Hematopoietic multipotent progenitor cell treated with erythropoietin and hydrocortisone succinate and interleukin-3 and kit ligand, for 6 days (in vitro differentiated cells): ENCODE measurements at places on chromosomes 6 and 20.
A peak's percentile ranks its signal among the peaks of the same experiment; 100 is the strongest.

- no peak for DNase-seq
These were observed 115.5 kb downstream of the CDK19 start for GRCh38 chr6:110699780-110700179.

DNA sequence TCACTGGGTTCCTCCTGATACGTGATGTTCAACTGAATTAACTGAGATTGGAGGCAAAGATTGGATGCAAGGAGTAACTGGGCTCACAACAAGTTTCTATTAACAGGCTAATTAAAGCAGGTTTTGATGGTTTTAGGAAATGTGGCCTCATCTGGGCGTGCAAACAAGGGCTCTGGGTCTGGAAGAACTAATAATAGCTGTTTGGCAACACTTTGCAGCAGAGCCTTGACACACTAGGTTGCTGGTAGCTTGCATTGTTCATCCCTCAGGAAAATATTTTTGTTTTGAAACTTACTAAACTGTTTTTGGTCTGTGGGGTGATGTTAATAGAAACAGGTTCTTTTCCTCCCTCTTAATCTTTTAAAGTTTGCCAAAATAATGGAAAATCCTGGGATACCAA, 117.2 kb upstream of the CD93 start:
- DNase-seq, result no peak

- DNase-seq, result no peak
These were observed 46.9 kb downstream of the LYRM4 start for GRCh38 chr6:5213836-5214235.

- no peak for DNase-seq
These were observed 119.2 kb upstream of the LAMA2 start for GRCh38 chr6:128763599-128764300.

DNA sequence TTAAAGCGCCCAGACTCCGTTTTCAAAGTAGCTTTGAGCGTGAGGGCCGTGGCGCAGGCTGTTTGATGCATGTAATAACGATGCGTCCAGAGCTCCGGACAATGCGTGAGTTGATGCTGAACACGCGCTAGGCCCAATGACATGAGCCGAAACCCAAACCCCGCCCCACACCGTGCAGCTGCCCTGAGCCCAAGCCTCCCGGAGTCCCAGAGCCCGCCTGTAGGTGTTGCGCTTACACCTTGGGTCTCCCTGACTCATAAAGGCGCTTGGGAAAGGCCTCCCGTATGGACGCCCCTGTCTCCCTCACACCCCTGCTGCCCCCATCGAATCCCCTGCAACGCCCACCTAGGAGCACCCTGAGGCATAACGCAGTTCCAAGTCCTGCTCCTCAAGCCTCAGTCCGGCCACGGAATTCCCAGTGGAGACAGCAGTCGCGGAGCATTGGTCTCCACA, 87.6 kb downstream of the ERMARD start:
- no peak for DNase-seq

DNA sequence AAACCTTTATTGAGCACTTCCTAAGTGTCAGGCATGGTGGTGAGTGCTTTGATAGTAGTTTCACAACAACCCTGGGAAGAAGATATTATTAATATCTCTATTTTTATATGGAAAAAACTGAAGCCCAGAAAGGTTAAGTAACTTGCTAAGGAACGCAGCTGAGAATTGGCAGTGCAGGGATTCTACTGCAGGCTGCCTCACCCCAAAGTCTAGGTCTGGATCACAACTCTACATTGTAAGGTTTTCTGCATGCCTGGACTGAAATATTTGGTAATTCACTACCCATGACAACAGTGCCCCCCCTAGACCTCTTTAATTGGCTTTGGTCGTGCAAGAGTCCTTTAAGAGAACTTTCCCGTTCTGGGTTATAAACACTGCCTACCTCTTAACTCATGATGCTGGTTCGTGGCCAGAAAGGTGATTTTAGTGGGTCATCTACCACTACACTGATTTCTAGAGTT, 67.1 kb upstream of the KCNQ5 start:
- DNase-seq, result no peak

- no peak for DNase-seq
These were observed 251.0 kb upstream of the NRSN1 start for GRCh38 chr6:23875006-23875405.

DNA sequence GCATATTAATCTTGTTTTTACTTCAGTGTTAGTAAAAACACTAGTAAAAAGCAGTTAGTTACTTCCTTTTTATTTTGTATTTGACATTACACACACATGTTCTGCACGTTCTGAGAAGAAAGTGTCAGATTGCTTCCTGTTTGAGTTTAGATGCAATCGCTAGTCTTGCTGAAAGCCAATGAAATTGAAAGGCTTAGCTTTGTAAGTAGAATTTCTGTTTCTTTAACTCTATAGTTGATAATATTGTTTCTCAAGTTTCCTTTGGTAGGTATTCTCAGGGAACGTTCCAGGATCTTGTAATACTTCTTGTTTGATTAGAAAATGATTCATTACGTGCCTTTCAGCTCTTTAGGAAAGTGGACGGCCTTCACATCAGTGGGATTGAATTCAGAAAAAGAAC, 55.0 kb downstream of the CDKAL1 start:
- DNase-seq, result peak; percentile 56

GRCh38 chr6:108193131-108193530, 27.3 kb downstream of the NR2E1 start:
- no peak for DNase-seq

DNA sequence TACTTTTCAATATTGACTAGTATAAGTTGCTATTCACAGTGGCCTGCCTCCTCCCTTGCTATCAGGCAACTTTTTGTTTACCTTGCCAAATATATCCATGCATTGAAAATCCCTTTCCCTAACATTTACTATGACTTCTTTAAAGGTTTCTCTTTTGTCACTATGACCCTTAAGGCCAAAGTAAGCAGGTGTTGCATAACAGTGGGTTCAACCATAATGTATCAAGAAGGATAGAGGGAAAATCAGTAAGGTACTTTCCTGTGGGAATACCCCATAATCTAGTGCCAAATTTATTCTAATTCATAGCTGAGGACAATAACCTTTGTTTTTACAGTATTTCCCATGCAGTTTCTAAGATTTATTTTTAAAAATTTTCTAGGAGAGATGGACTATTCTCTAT, 527.6 kb downstream of the CDKAL1 start:
- no peak for DNase-seq

GRCh38 chr6:157520117-157520406, 139.1 kb downstream of the ZDHHC14 start:
- no peak for DNase-seq

DNA sequence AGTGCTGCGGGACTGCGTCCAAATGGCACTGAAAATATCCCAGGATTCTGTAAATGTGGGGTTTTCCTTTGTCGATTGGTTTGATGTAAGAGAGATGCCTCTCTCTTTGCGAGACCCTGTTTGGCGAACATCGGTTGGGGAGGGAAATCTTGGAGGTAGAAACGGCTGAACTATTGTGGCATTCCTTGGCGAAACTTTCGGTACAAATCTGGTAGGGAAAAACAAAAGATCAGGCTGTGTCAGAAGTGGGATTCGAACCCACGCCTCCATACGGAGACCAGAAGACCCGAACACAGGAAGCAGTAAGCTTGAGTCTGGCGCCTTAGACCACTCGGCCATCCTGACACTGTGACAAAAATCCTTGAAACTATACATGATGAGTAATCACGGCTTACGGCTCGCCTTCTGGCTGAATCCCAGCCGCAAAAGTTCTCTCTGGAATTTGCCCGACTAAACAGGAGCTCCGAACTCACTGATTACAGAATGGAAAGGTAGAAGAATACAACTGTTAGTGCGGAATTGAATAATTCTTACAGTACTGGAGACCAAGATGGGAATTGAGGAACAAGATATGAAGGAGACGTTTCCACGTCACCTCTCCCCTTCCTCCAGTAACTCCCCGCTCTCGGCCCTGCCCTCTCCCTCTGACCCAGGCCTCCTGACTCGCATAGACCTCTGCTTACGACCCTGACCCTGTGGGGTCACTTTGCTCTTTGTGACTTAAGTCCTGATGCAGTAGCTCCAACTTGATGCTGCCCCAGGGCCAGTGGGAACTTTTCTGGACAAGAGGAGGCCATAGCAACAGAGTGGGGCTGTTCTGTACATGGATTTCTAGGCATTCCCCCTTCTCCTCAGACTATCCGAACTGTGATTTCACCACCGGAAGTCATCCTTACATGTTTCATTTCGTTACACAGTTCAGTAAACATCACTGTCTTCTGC, 132.8 kb upstream of the ZNF184 start:
- DNase-seq, result peak; percentile 30

DNA sequence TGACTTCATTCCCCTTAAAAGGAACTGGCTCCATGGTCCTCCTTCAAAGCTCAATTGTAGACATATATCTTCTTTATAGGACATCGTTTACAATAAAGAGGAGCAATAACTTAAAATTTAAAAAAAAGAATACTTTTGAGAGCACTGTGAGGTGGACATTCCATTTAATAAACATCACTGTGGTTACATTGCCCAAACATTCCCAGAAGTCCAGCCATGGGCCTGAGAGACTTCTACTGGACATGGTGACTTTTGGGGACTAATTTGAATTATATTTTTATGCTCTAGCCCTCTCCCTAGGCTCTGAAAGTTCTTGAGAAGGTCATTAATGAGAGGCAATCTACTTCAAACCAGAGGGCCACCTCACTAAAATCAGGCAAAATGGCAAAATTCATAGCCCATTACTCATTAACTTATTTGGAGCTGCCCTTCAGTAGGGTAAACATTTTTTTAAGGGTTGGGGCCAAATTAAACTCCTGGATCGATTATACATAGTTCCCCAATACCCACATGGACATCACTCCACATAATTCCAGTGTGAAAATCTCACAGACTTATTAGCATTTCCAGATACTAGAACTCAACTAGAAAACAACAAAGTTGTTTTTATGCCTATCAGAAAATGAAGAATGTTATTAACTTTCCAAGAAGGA, 17.1 kb downstream of the ISM1 start:
- DNase-seq, result no peak

GRCh38 chr6:30960907-30961673, 20.3 kb downstream of the MUCL3 start:
- no peak for DNase-seq
